ENCODE measurements at places on chromosomes 3 and 15.

- no peak for DNase-seq
These were observed 30.7 kb downstream of the TLE3 start for GRCh38 chr15:70067011-70067410.

GRCh38 chr3:141266186-141266585, 34.6 kb downstream of the PXYLP1 start:
- no peak for DNase-seq

DNA sequence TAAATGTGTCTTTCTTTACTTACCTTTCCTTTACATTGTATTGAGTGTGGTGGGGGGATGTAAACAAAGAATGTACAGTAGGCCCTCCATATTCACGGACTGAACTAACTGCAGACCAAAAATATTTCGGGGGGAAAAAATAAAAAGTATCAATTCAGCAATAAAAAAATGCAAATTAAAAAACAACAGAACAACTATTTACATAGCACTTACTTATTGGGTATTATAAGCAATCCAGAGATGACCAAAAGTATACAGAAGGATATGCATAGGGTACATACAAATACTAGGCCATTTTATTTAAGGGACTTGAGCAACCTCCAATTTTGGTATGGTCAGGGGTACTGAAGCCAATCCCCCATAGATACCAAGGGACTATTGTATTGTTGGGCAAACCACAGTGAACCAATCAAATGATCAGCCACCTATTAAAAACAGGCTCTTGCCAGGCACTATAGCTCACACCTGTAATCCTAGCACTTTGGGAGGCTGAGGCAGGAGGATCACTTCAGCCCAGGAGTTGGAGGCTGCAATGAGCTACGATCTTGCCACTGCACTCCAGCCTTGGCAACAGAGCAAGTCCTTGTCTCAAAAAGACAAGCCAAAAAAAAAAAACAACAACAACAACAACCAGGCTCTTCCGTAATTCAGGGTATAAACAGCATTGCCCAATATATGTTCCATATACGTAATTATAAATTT, 1.8 kb downstream of the VPS13C start:
- no peak for DNase-seq

GRCh38 chr3:48750856-48751255, 33.8 kb upstream of the IP6K2 start:
- no peak for DNase-seq

DNA sequence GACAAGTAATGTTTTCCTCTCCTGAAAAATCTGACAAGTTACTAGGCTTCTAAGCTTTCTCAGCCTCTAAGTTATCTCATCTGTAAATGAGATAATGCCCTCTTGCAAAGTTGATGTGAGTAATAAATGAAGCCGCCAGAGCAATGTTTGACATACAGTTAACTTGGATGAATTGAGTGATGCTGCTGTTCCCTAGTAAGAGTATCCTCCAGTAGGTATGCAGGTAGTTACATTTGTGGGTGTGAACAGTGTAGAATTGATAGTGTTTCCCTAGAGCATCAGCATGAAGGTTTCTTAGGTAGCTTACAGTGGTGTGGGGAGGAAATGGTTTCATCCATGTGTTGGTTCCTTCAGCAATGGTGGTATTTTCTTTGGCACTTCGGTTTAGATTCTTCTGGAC, 3.4 kb downstream of the ATP2C1 start:
- DNase-seq, result no peak

GRCh38 chr3:197292083-197292646, 6.2 kb downstream of the DLG1 start:
- no peak for DNase-seq

DNA sequence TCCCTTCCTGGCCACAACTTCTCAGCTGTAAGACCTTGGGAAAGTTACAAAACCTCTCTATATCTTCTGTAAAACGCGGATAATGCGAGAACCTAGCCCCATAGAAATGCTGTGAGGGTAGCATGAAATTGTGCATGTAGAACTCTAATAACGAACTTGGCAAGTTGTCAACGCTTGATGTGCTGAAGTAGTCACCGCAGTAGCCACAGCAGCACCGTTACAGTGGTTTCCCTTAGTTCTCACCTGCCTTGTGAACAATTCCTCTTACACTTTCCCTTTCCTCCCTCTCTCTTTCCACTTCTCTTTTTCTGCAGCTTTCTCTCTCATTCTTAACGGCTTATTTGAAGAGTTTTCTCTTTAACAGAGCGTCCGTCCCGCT, 447 bp upstream of the SHQ1 start:
- DNase-seq, result no peak

DNA sequence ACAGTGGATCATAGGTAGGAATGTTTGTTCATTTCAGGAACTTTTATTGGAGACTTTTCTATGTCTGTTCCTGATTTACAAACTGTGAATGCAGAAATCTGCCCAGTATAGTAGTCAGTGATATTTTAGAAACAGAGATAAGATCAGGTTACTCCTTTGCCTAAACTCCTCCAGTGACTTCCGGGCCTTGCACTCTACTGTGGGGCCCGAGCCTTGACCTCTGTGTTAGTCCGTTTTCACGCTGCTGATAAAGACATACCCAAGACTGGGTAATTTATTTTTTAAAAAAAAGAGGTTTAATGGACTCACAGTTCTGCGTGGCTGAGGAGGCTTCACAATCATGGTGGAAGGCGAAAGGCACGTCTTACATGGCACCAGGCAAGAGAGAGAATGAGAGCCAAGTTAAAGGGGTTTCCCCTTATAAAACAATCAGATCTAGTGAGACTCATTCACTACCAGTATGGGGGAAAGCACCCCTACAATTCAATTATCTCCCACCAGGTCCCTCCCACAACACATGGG, 127.1 kb downstream of the DNAJB8 start:
- no peak for DNase-seq

DNA sequence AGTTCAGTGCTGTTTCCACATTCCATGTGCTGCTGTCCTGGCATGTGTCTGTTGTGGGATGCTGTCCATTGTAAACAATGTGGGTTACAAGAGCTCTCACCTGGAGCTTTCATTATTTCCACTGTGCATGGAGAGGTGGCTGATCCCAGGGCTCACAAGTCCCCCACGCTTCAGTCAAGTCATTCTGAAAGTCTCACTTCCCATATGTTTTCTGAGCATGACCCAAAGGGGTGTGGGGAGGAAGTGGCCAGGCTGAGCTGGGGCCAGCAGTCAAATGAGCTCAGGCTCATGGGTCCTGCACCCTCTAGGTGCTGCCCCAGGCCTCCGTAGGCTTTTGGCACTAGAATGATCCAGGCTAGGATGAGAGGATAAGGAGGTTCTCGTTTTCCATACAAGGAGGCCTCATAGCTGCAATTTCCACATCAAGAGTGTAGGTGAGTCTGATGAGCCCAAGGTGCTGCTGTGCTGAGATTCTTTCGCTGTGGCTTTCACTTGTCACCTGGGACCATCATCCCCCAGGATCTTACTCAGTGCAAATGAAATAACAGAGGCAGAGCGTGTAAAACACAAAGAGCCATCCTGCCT, 22.0 kb downstream of the STARD5 start:
- DNase-seq, result no peak

GRCh38 chr15:57406062-57406772, 29.9 kb downstream of the CGNL1 start:
- DNase-seq, result no peak

GRCh38 chr3:160185751-160186150, 39.5 kb upstream of the C3orf80 start:
- DNase-seq, result no peak

DNA sequence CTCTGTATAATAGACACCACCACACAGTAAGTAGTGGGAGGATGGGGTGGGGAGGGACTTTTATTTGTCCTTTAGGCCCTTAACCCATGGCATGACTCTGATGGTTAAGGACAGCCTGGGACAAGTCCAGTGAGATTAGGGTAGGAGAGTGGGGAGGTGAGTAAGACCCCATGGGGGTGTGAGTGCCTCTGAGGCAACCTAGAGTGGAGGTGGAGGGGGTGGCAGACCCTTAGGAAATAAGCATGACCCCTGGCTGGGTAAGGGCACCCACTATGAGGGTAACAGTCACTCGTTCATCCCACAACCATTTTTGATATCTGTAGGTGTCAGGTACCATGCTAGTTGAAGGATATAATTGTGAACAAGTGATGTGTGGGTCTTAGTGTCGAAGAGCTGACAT, 21.0 kb upstream of the PSTPIP1 start:
- DNase-seq, result no peak

DNA sequence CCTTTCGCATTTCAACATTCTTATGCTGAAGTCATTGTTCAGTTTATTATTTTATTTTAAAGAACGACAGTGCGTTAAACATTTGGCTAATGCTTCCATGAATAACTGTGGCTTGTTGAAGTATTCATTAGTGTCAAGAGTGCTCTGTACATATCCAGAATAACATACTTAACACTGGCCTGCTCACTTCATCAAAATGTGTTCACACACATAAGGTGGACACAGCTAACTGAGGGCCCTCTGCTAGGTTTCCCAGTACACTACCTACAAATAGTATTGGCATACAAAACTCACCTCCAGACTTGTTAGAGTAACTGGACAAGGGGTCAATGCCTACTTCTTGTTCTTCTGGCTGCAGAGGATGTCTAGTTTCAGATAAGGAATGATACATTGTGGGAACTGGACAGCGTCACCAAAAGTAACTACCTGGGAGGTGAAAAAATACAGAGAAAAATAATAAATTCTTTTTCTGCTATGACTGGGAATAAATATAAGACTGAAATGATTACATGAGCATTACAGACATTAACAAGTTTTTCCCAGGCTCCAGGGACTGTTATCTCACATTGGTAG, 234.2 kb downstream of the TBC1D5 start:
- no peak for DNase-seq

DNA sequence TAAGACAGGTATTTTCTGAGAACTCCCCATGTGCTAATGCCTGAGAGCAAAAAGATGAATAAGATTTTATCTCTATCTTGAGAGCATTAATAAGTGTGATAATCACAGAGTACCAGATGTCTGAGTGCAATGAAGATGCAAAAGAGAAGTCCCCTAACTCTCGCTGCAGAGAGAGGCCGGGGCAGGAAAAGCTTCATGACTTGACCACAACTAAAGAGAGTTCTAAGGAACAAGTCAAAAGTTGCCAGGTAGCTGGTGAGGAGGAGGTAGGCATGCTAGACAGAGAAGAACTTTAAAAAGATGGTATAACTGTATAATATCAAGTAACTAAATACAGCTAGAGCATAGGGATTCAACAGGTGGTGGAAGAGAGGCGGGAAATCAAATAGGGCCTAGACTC, 28.8 kb downstream of the MTMR10 start:
- DNase-seq, result no peak

- DNase-seq, result no peak
These were observed 82.8 kb upstream of the MEX3B start for GRCh38 chr15:82128401-82129148.

DNA sequence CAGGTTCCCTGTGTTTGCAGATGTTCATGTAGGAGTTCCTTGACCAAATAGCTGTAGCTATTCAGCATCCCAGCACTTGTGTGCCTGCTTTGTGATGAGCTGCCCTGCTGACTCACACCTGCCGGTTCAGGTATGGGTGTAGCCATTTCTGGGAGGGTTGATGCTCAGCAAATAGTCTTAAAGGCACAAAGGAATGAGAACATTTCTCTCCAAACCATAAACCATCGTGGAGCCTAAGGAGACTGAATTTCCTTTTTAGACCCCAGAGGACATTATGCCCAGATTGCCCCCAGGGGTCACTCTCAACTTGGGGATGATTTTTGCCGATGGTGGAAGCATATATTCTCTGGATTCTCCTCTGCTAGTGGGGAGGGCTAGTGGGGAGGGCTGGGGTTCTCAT, 80.6 kb downstream of the ADAMTSL3 start:
- no peak for DNase-seq

GRCh38 chr3:31010491-31010890, 116.0 kb upstream of the GADL1 start:
- DNase-seq, result no peak

- DNase-seq, result no peak
These were observed 6.1 kb upstream of the TP63 start for GRCh38 chr3:189625071-189625470.

DNA sequence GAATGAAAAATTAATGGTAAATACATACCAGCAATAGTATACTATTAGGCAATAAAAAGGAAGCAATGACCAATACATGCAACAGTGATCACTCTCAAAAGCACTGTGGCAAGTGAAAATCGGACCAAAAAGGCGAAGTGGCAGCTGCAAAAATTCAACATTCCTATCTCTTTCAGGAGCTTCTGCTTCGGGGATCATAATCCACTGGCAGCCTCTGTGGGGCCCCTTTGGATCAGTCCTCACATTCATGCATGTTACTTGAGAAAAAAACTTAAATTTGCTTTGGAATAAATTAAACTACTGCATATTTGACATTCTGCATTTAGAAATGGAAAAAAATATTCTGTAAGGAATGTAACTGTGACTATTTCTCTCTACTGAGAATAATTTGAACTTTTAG, 425.6 kb downstream of the NR2F2 start:
- DNase-seq, result no peak

GRCh38 chr3:45002720-45003119, 23.4 kb upstream of the CLEC3B start:
- DNase-seq, result no peak

- DNase-seq, result no peak
These were observed 41.3 kb downstream of the METTL6 start for GRCh38 chr3:15385901-15386653.

- no peak for DNase-seq
These were observed 41.8 kb downstream of the ITGB5 start for GRCh38 chr3:124845406-124845805.
